ENCODE measurements at places on chromosomes 11 and 22.

DNA sequence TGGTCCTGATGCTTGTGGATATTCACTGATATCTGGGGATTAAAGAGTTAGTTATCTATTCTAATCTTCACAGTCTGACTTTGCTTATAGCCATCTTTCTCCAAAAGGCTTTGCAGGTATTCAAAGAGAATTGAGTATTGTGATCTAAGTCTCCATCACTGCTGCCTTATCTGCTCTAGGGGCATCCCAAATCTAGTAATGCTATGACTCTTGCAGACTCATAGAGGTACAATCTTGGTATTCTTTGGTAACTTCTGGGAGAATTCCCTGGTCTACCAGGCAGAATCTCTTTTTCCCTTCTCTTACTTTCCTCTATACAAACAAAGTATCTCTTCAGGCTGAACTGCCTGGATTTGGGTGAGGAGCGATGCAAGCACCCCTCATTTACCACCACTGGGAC, 746.3 kb downstream of the JRKL start:
- no peak for DNase-seq

DNA sequence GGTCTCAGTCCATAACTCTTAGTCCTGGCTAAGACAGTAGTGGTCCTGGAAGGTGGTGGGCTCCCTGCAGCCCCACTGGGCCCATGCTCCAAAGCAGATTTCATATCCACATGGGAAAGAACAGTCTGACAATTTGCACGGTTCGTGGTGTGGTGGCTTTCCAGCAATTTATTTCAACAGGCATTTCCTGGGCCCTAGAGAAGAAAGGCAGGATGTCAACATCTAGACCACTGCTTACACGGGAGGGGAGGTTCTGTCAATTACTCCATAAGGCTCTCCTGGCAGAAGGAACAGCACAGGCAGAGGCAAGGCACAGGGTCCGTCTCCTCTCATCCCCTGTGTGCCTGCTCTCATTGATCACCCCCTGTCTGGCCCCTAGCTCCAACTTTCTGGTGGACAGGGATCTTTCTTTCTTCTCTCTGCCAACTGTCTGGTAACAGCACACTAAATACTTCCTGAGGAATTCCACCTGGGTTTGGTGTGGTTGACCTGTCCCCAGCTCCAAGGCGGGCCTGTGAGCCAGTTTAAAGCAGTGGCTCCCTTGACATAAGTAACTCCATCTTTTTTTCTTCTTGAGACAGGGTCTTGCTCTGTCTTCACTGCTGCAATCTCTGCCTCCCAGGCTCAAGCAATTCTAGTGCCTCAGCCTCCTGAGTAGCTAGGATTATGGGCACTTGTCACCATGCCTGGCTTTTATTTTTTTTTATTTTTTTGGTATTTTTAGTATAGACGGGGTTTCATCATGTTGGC, 5.1 kb upstream of the A4GALT start:
- DNase-seq = no peak

DNA sequence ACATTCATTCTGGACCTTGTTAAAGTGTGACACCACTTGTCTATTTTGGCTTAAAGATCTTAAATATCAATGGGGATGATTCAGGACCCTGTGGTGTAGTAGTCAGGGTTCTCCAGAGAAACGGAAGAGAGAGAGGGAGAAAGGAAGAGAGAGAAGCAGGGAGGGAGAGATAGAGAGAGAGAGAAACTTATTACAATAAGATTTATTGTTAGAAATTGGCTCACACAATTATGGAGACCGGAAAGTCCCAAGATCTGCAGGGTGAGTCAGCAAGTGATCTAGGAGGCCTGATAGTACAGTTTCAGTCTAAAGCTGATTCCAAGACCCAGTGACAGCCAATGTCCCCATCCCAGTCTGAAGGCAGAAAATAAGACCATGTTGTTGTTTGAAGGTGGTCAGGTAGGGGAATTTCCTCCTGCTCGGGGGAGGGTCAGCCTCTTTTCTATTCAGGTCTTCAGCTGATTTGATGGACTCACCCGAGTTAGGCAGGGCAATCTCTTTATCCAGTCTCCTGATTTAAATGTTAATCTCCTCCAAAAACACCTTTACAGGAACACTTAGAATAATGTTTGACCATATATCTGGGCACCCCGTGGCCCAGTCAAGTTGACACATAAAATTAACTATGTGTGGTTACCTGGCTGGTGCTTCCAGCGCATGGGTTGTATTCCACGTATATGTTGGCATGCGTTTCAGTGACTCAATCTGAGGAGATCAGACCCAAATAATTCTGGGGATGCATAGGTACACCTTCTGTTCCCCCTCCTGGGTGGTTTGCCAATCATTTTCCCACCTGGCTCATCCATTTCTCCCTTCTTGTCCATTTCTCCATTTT, 1350.5 kb downstream of the TBC1D22A start:
- no peak for DNase-seq

- DNase-seq = no peak
Observed at GRCh38 chr11:84543367-84544159, 1083.6 kb downstream of the DLG2 start.

GRCh38 chr11:127193950-127194349, 193.4 kb upstream of the KIRREL3 start:
- DNase-seq = no peak

DNA sequence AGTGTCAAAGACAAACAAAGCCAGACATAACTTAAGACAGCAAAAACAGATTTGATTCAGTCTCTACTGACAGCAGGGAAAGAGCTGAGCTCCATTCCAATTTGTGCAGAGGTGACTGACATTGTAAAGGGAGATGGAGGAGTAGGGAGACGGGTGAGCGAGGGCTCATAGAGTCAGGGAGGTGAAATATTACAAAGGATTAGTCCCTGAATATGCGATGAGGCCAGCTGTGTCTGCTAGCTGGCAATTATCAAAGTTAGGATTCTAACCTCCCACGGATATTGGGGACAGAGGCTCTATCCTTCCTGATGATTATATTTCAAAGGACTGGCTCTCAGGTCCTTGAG, 8.3 kb downstream of the PLAAT2 start:
- DNase-seq = no peak

DNA sequence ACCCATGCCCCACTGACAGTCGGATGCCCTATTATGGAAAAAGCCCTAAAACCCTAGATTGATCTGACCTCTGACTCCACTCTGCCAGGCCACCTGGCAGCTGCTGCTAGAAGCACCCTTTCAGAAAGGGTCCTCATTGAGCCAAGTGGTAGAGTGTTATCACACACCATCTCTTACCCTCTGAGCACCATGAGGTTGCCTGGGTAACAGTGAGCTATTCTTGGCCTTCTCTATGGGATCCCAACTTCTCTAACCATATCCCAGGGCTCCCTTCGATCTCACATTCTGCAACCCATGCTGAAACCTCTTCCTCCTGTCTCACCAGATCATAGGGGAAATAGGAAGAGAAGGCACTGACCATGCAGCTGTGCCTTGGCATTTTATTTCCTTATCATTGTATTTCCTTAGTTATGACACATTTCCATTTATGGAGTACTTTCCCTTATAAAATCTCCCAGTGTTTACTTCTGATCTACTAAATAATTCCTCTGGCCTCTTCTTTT, 52.7 kb downstream of the MPPED2 start:
- no peak for DNase-seq

DNA sequence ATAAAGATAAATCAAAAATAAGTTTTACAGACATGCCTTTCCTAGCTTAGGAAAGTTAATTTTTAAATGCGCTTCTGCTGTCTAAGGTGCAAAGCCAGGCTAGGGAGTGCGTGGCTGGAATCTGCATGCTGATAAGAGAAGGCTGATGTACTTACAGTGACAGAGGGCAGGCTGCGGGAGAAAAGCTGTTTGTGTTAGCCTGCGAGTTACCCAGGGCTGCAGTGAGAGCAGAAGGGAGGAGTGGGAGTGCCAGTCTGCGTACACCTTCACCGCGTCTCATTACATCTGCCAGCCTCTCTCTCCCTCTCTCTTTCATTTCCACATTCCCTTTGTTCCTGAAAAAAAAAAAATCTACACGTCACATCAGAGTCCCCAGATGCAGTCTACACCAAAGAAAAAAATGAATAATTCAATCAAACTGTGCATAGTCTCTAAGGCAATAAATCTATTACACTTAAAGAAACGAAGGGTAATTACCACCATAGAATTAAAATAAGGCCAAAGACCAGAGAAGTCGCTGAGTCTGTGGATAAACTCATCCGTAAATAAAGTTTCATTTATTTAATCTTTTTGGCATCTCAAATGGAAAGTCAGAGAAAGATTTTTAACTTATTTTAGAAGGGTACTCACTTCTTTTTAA, 126.4 kb upstream of the C11orf58 start:
- DNase-seq = no peak

- DNase-seq = no peak
Observed at GRCh38 chr11:84993386-84993785, 633.8 kb downstream of the DLG2 start.

DNA sequence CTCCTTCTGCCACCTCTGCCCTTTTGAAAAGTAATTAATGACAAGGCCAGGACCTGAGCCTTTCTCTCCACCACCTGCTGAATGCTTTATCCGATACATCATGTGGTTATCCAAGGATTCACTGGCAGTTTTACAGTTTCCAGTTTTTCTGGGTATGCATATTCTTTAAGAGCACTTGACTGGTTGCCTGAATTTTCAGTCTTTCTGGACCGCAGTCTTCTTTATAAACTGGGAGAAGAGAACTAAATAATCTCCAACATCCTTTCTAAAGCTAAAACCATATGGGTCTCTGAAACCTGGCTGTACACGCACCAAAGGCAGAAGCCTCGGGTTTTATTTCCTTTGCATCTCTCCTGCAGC, 65.1 kb downstream of the BTG4 start:
- DNase-seq = no peak

- peak; percentile 93 for DNase-seq
Observed at GRCh38 chr22:40651563-40652501, 15.3 kb upstream of the MRTFA start.

DNA sequence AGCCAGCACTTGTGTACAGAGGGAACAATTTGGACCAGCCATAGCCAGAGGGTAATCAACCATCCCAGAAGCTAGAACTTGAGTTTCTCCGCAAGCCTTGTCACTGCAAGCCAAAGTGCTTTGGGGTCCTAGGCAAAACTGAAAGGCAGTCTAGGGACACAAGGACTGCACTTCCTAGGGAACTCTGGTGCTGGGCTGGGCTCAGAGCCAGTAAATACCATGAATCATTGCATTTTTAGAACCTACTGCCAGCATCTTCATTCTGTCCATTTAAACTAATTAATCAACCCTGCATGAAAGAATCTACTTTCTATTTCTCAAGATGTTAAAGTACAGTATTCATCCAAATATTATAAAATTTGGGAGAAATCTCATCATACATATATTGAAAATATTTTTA, 20.0 kb downstream of the PATE3 start:
- no peak for DNase-seq

DNA sequence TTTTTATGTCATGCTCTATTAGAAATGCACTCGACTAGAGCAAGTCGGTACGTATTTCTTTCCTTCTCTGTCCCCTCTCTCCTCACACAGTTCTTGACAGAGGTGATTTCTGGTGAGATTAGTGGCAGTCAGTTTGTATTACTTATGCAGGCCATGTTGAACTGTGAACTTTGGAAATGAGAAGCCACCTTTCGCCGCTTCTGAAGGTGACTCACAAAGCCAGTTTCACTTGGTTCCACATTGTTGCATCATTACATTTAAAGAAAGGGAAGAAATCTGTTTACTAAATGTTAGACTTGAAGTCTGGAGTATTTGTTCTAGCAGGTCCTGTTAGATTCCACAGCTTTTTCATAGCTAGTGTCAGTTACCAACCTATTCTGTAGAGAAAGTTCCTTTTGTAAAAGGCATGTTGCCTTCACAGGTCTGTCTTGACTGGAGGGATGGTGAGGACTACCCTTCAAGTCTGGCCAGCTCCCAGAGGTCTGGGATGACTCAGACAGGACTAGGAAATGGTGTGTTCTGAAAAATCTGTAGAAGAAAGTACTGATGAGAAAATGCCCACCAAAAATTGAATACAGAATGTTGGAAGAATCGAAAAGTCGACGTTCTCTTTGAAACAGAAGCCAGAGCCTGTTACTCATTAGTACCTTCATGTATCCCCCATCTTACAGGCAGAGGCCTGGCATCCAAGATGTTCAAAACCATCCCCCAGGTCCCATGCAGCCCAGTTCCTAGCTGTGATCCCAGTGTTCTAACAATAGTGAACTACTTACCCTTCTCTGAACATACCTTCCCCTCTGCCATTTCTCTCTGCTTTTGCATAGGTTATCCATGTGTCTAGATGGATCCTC, 181.4 kb downstream of the DBX1 start:
- DNase-seq = no peak

- DNase-seq = no peak
Observed at GRCh38 chr11:58625086-58625485, 2.6 kb downstream of the CNTF start.

GRCh38 chr11:82979824-82980223, 78.3 kb downstream of the DDIAS start:
- DNase-seq = no peak

DNA sequence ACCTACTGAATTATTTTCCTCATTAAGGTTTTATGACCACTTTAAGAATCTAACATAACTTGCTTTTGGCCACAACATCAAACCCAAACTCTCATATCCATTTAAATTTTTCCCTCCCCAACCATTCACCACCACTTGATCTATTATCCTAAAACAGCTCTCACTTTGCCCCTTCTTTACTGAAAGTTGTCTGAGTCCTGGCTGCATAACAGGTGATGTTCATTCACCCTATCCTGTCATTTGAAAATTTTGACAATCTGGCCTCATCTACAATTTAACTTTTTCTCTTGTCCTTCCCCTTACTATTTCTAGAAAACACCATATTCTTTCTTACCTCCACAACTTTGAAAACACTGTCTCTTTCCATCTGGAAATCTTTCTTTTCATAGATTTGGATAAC, 89.3 kb downstream of the BDNF start:
- DNase-seq = no peak

DNA sequence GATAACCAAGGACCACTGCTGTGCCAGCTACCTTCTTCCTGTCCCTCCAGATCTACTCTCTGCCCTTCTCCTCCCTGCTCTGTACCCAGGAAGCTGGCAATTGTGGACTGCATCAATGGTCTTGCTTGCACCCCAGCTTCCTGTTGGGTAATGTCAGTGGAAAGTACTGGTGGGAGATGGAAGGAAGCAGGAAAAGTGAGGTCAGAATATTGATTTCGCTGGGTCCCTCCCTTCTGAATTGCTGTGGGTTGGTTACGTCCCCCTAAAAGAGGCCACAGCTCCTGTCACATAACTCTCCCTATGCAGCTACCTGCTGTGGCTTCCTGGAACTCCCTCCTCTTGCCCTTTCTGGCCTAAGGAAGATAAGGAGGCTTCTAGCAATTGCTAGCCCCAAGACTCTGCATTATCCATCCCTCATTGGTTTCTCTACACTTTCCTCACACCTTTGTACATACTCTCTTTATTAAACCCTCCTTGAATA, 81.2 kb downstream of the RASSF10 start:
- no peak for DNase-seq
